ENCODE measurements at places on chromosomes 7 and 10.

GRCh38 chr10:70910486-70911341, 22.3 kb upstream of the PCBD1 start:
- DNase-seq, result no peak

DNA sequence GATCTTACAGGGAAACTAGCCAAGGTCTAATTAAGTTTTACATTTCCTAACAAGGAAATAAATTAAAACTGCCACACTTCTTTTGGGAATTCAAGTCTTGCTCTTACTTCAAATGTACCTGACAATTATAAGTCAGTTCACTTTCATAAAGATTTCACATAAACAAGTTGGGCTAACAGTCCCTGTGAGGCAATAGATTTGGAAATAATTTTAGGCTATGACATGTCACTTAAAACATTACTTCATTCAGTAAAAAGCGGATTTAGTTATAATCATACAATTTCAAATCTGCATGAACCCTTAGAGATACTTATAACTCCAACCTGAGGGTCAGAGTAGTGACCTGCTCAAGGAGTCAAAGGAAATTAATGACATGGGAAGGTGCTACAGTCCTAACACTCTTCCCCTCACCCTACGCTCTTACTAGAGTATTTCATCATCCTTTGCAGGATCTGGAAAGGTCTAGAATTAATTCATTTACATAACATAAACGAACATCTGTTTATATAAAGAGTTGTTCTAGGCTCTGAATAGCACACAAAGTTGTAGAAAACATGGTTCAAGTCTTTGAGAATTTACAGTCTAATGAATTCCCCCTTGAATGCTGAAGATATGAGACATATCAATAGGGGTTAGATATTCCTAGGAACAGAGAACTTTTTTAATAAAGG, 32.3 kb upstream of the DNAJB12 start:
- DNase-seq, result no peak

DNA sequence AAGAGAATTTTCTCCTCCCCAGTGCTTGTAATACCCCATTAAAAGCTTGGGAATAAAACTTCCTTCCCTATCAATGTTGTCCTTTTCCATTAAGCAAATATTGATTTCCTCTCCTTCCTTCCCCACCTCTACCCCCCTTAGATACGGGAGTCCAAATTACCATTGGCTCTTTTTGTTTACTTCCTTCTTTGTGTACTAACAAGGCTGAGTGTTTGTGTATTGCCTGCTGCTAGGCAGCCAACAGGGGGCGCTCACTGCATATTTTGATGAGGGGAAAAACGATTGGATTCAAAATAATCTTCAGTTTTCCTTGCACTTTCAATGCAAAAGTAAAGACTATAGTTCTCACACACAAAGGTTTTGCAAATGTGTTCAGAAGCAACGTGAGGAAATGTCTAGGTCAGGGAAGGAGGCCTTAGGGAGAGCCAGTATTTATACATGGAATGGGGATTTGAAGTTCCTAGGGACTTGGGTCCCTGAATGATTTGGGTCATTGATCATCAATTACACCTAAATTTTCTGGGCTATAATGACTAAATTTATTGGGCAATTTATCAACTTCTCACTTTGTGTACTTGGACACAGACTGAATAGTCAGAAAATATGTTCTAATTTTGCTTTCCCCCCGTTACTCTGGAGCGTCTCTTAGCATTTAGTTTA, 23.6 kb upstream of the VPS41 start:
- no peak for DNase-seq

DNA sequence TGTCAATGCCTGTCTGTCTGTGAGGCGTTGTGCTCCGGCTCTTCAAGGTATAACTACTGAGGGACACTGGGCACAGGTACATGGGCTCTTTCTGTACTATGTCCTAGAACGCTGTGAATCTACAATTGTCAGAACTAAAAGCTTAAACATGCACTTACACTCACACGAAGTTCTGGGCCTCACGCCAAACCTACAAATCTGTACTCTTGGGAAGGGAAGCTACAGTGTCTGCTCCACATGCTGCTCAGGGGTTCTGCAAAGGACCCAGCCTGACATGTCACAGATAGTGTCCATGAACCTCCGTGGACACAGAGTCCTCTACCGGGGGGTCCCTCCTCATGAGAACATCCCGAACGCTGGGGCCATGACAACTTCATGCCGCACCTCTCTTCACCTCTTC, 268.7 kb downstream of the WDR37 start:
- DNase-seq, result no peak

DNA sequence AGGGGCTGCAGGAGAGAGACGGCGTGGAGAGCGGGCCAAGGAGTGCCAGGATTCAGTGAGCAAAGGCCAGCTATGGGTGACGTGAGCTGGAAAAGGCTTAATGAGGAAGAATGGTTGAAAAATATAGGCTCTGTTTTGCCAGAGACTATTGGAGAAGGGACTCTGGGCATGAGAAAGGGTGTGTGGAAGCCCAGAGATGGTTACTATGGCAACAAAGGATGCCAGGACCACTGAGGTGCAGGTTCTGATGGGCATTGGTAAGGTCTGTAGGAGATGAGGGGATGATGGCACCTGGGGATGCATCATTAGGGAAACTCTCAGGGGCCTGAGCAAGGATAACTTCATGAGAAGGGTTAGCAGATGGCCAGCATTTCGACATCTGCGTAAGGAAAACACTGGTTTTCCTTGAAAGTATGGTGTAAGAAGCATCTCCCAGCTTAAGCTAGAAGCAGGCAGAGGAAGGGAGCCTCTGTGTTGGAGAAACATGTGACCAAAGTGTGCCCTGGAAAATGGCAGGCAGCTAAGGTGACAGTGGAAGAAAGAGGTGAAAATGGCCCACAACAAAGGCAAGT, 21.6 kb upstream of the FAM180A start:
- DNase-seq, result no peak

DNA sequence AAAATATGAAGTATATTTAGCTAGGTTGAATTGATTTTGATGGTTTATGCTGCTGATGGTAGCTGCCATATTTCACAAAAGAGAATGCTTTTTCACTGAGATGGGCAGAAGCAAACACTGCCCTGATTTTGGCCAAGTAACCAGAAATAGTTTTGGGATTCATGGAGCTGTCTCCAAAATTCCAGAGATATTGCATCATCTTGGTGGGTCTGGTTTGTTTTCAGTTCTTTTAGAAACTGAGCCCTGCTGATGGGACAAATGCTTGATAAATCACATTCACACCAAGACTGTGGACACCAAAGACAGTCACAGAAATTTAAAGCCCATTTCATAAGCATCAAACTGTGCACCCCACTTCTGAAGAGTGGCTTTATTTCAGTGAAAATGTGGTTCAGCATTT, 140.5 kb downstream of the BICC1 start:
- no peak for DNase-seq

- no peak for DNase-seq
Observed at GRCh38 chr10:95837783-95838182, 70.0 kb upstream of the CC2D2B start.

DNA sequence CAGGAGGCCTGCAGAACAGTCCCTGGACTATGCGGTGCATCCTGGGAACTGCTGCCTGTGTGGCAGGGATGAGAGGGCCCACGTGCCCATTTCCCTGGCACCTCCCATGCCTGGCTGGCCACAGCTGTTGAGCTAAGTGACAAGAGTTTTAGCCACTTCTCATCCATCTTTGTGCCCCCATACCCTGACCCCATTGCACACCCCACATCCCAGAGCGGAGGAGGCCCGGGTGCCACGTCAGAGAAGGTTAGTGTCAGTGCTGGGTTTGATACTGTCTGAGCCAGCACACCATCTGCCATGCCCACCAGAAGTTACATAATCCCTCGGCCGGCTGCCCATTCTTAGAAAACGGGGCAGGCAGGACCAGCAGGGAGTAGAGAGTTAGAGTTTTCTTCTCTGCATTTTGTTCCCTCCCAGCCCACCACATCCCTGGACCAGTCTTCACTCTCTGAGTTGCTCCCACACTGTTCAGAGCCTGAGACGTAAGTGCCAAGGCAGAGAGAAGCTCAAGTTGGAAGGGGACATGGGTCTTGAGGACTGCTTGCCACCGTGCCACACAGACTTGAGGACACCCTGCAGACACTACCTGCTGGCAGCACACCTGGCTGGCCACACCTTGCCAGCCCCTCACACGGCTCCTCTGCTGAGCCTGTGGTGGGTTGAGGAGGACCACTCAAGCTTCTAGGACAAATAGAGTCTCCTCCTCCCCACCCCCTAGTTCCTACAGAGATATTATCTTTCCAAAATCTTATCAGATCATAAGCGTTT, 13.1 kb downstream of the UNC5B start:
- DNase-seq, result no peak

Data from non-pigmented ciliary epithelial cell (primary cell).